GM18507 (cell line): ENCODE measurements at places on chromosomes 5 and 9.

DNA sequence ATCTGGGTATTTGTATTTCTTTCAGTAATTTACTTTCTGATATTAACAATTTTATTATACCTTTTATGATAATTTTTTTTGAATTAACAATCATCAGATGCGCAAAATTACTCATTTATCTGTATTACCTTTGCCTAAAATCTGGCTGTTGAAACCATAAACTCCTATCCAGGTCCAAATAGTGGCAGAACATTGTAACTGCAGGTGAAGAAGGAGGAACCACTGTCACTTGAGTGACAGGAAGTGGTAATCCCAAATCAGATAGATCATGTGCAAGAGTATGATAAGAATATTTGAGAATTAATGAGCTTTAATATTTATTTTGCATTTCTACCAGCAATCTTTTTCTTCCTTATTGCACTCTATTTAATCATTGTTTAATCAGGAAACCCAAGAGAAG is 139.3 kb upstream of the TLE4 start:
- DNase-seq, result no peak

GRCh38 chr5:65776441-65777141 is 54.6 kb downstream of the NLN start:
- DNase-seq, result no peak

DNA sequence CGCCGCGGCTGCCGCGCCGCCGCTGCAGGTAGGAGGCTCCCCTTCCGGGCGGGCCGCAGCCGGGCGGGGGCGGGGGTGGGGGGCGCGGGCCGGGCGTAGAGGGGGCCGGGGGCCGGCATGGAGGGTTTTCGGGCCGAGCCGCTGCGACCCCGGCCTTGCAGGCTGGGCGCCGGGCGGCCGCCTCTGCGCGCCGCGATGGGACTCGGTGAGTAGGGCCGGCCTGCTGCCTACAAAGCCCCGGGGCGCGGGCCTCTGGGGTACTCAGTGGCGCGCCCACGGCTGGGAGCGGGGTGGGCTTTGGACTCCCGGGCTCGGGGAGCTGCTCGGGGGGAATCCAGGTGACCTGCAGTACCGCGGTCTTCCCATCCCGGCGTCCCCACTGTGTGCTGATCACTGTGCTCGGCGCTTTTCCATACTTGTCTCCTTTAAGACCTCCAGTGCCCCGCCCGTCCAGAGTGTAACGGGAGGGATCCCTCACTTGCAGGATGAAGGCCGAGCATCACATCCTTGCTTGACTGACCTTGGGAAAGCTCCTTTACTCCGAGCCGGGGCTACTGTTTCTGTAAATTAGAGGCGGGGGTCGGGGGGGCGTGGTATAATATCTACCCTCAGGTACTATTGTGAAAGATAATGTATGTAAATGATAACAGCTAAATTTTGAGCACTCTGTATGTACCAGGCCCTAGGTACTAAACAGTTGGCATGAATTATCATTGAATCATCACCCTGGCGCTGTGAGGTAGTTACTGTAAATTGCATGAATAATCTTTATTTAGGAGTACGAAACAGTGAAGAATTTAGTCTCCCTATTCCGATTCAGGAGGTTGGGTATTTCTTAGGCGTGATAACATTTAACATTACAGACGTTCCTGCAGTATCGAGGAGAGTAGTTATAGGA is 672 bp downstream of the MSANTD3 start:
- no peak for DNase-seq

DNA sequence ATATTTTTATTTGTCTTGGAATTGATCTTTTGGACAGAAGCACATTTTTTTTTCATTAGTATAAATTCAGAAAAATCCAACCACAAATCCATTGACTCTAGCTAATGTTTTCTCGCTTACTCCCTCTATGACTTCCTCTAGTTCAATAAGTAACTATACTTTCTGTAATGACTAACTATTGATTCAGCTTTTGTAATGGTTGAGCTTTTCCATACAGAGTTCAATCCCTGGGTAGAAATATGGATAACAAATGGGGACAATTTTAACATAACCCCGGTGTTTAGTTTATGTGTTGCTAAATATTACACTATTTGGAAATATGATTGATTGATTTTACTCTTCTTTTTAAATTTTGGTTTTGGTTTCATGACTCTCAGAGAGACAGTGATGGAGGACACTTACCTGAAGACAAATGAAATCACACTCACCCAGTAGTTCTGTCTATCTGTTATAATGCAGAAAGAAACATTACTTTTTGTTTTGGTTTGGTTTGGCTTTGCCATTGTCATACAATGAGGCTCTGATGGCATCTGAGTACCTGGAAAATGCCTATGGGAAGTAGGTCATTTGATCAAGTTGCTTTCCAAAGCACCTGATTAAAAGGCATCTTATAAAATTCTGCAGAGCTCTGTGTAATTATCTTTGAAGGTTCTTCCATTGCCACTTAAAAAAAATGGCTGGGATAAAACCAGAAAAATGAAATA is 309.7 kb upstream of the MPDZ start:
- no peak for DNase-seq

- no peak for DNase-seq
These were observed 9.2 kb upstream of the HTR4 start for GRCh38 chr5:148663509-148663908.
